Smooth muscle cell of the brain vasculature (primary cell): ENCODE measurements at places on chromosomes 4 and X.

- no peak for DNase-seq
Observed at GRCh38 chr4:53132132-53132891, 233.5 kb downstream of the SCFD2 start.

- no peak for DNase-seq
Observed at GRCh38 chrX:27598312-27598711, 8.2 kb downstream of the DCAF8L2 start.

DNA sequence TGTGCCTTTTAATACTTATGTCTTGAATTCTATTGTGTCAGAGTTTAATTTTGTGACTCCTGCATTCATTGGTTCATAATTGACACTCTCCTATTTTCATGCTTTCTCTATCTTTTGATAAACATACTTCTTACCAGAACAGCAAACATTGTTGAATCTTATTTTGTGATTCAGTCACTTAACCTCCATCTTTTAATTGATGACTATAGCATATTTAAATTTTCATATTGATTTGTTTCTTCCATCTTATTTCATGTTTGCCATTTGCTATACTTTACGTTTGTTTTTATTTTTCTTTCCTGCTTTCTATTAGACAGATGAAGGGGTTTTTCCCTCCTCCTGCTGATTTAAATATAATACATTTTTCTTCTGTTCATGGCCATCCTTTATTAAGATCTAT, 115.5 kb upstream of the FAM9A start:
- no peak for DNase-seq

- DNase-seq: no peak
Observed at GRCh38 chr4:62130637-62131036, 930.5 kb downstream of the ADGRL3 start.

GRCh38 chr4:138393886-138394610, 151.9 kb upstream of the SLC7A11 start:
- no peak for DNase-seq

GRCh38 chr4:8090312-8090711, 68.3 kb downstream of the ABLIM2 start:
- DNase-seq: no peak

- no peak for DNase-seq
Observed at GRCh38 chr4:89270792-89271191, 36.8 kb downstream of the GPRIN3 start.

DNA sequence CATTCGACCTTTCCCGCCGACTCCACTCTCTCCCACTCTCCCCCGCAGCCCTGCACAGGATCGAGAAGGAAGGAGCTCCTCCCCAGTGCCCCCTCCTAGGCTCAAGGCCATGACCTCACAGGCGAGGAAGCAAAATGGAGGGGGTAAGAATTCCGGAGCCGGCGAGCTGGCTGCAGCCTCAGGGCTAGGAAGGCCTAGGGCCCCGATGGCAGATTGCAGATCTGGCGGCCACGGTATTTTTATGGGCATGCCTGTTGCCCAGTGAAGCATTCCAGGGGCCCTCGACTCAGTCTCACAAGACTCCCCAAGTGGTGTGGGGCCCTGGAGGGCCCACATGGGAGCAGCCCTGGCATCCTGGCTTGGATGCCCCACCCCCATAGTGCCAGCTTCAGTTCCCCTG, 942 bp upstream of the L1CAM start:
- no peak for DNase-seq

DNA sequence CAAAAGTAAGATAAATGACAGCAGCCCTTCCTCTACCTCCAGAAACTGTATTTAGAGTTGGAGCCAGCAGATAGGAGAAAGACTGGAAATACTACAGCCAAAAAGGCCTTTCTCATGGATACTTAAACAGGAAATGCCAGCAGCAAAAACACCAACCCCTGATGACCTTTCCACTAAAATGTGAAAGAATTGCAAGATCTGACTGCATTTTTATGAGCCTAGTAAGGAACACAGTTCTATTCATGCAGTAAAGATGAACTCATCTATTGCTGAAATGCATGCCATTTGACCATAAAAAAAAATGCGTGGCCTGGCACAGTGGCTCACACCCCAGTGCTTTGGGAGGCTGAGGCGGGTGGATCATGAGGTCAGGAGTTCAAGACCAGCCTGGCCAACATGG, 19.9 kb downstream of the ABCG2 start:
- DNase-seq: no peak

- no peak for DNase-seq
Observed at GRCh38 chr4:7807351-7807921, 132.2 kb downstream of the AFAP1 start.

GRCh38 chr4:52968241-52968640, 106.1 kb downstream of the RASL11B start:
- no peak for DNase-seq

DNA sequence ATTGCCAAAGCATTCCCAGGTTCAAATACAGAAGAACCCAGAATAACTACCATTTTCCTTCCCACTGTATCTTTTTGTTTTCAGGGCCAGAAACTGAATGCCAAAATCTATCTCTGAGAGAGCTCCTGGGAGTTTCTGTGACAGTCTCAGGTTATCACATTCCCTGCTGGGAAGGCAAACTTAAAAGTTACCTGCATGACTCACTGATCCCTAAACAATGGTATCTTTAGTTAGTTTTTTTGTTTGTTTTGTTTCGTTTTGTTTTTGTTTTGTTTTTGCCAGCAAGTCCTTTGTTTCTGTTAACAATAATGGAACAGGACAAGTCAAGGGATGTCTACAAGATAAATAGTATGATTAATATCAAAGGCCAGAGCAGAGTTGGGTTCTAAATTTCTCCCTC, 34.3 kb downstream of the PAPSS1 start:
- no peak for DNase-seq

GRCh38 chr4:20538905-20539304, 161.4 kb upstream of the PACRGL start:
- DNase-seq: no peak

DNA sequence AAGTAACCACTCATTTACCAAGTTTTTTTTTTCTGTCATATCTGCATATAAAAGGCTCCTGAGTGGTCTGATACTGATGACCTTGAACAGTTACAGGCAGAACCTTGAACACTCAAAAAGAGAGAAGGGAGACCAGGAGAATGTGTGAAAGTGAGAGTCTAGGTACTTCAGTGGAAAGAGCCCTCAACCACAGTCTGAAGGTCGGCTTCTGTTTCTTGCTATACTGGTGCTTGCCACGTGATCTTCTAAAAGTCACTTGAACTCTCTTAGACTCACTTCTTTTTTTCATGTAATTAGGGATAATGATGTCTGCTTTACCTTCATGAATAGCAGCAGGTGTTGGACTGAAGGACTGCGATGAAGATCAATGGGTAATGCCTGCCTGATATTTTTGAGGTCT, 22.8 kb downstream of the GABRB1 start:
- no peak for DNase-seq

DNA sequence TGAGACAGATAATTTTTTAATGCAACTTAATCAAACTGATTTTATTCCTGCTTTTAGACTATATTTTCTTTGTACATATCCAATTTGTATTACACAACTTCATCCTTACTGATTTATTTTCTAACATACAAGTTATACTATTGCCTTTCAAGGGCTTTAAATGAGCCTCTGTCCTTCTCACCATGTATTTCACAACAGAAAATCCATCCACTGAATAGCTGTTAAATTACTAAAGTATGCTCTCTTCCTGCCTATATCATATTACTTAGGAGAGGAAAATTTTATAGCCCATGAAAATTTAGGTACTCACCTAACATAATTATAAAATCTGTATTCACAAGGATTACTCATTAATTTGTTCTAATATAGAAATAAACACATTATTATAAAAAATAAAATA, 528.6 kb downstream of the ANKRD50 start:
- no peak for DNase-seq

GRCh38 chrX:63768760-63769159, 16.3 kb downstream of the ARHGEF9 start:
- no peak for DNase-seq

DNA sequence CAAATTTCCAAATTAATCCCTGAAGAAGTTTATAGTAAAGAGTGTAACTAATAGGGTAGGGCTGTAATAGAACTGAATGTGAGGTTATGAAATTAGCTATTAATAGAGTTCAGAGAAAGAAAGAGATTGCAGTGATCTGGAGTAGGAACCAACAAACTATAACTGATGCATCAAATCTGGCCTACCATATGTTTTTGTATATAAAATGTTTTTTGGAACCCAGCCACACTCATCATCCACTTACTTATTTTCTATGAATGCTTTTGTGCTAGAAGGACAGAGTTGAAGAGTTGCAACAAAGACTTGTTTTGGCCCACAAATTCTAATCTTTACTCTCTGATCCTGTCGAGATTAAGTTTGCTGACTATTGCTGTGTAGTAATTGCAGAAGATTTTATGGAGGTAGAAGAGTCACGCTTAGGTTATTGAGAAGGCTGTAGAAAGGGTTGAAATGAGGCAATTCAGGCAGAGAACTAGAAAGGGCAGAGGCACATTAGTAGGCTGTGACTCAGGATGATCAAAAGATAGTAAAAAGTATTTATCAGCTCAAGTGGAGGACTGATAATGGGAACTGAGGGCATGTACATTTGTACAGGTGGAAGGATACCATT, 298.7 kb upstream of the EMCN start:
- no peak for DNase-seq

DNA sequence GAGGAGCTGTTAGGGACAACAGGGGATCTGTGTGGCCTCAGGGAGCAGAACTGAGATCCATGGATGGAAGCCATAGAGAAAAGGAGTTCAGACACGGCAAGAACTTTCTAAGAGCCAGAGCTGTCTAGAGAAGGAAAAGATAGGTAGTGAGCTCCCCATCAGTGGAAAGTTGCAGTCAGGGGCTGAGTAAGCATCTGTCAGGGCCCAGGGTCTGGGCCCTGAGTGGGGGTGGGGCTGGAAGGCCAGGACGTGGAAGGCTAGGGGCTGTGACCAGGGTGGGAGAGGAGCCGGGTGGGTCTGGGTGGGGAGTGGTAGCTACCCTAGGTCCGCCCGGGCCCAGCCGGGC, 324 bp upstream of the MSN start:
- no peak for DNase-seq

- no peak for DNase-seq
Observed at GRCh38 chr4:181173046-181173445, 1070.2 kb upstream of the TENM3 start.

- no peak for DNase-seq
Observed at GRCh38 chrX:131330735-131331134, 41.6 kb upstream of the IGSF1 start.

GRCh38 chr4:1227816-1228215, 21.1 kb downstream of the CTBP1 start:
- no peak for DNase-seq

DNA sequence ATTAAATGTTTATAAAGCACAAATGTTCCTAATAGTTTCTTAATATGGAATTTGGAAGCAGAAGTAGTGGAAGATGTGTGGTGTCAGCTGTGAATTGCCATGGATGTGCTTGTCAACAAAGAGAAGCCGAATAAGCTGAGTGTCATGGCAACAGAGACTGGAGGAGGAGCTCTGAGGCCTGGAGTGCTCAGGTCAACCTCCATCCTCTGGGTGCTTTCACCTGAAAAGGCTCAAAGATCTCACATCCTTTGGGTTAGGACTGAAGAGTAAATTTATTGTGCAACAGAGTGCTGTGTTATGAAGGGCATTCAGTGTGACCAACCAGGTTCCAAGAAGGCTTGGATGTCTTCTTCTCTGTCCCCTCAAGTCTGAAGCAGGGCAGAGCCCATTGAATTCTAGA, 18.7 kb downstream of the SGMS2 start:
- DNase-seq: no peak

DNA sequence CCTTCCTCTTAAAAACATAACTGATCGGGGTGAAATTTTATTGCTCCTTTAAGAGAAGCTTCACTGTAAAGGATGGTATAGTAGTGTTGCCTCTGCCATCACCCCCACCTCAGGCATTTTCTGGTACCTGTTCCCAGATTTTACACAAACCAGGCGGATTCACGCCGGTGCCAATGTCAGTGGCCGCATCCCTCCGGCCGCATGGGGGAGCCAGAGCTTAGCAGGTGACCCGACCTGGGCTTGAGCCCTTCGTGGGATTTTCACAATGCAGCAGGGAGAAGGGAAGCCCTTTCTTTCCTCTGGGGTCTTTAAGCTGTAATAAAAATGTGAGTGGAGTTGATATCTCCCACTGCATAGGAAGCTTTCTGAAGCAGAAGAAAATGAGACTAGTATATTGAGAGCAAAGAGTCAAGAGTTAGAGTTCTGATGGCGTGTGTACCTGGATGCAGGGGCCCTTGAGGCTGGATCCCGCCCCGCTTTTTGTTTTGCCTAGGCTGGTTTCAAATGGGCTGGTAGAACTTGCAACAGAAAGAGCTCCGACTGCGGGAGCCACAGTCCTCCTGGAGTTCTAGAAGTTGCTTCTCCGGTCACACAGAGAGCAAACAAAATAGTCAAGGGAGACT, 59.4 kb downstream of the POLR2B start:
- DNase-seq: no peak

DNA sequence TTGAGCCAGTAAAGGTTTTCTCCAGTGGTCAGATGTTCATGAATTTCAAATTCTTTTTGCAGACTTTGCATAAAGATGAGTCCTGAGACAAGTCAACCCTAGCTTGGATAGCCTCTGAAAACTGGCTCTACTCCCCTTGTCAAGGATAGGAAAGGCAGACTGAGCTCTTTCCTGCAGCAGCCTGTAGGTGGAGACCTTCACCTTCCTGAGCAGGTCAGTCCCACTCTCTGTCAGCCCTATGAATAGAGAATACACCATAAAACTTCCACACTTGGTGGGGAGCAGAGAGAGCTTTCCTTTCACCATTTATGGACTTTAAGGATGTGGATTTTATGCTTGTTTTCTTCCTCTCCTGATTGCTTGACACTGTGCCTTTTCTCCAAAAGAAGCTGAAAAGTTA, 41.9 kb downstream of the PCDH19 start:
- DNase-seq: no peak

DNA sequence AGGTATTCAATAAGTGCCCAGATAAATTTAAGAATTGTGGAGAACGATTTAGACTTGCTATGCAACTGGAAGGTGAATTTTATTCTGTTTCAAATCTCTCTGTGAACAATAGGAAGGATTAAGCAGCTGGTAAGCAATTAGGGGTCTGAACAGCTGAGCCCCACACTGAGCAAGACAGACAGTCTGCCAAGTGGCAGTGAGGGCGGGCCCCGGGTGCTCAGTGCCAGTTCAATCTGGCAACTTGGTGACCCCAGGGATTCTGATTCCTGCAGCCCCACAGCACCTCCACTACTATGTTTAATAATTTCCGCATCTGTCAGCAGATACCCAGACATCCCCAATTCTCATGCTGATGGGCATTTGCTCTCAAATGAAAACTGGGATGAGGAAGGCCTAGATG, 317.3 kb downstream of the PPP1R2C start:
- DNase-seq: no peak

- DNase-seq: no peak
Observed at GRCh38 chr4:143531380-143531779, 17.9 kb downstream of the SMARCA5 start.

DNA sequence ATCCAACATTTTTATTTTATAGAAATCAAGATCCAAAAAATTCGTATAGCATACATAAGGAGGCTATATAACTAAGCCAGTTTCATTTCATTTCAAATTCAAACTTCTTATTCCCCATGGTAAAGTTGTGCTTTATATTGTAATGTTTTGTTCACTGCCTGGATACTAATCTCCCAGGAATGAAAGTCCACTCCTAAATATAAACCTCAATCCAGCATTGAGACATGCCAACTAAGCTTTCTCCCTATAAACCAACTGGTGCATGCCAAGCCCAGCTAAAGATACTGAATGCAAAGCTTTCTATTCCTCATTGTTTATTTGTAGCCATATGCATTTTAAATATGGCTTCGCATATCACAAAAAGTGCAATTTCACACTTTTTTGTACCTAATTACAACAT, 63.8 kb upstream of the INPP4B start:
- no peak for DNase-seq
